ENCODE measurements at places on chromosomes 7 and 10.

GRCh38 chr7:142603870-142604448, 145.3 kb upstream of the PRSS1 start:
- peak; percentile 68 for DNase-seq

DNA sequence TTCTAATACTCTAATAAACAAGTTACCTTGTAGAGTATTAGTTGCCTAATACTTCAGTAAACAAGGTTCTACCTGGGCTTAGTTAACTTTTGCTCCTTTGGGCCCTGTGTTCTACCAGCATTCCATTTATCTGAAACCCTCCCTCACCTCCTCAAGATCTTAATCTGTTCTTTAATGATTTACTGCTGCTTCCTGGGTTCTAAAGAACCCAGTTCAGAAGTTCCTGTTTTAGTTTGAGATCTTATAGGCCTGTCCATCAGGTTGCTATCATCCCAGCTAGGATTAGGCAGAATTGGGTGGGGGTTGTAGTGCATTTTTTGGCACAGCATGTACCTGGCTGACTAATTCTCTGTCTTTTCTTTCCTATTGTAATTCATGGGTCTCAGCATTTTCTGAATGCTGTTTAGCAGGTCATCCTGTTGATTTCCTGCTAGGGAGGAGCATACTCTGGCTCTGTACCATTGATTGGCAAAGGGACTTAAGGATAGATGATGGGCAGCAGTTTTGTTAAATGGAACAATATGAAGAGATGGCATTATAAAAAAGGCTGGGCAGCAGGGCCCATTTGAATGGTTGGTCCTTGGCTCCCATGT, 53.7 kb upstream of the TMEM248 start:
- no peak for DNase-seq

DNA sequence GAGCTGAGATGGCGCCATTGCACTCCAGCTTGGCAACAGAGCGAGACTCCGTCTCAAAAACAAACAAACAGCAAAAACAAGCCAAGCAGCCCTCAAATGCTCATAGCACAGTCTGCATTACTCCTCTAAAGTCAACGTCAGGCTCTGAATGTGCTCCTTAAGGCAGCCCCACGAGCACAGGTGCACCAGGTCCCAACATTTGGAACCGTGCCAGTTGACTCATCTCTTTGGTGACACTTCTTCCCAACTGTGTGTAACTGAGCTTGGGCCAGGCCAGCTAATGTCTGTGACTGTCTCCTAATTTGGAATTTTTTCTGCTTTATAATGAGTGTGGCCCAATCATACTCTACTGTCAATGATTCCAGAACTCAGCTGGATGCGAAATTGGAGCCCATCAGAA, 66.3 kb upstream of the EFCAB10 start:
- DNase-seq: no peak

GRCh38 chr7:69457595-69458504, 140.4 kb upstream of the AUTS2 start:
- no peak for DNase-seq

DNA sequence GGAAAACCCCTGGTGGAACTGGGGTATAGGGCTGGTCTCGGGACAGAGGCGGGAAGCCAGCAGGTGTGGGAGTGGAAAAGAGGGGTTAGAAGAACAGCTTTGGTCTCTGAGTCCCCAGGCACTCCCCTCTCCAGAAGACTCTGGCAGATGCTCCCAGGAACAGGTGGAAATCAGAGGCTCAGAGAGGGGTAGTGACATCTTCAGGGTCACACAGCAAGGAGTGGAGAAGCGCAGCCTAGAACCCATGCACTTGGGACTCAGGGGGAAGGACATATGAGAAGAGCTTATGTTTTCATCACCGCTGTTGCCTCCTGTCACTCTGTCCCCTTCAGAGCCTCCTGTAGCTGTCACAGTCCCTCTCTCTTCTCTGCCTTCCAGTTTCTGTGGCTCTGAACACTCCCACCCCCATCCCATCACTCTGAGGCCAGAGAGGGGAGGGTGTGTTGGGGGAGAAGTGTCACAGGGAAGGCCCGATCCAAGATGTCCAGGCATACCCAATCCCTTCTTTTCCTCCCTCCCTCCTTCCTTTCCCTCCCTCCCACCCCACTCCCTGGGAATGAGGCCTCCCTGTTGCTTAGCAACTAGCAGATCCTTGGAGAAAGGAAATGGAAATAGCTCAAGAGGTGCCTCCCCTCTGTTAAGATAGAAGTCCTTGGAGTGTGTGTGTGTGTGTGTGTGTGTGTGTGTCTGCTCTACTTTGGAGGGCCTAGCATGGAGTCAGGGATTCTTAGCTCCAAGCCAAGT, 32.0 kb downstream of the SRRM3 start:
- no peak for DNase-seq

DNA sequence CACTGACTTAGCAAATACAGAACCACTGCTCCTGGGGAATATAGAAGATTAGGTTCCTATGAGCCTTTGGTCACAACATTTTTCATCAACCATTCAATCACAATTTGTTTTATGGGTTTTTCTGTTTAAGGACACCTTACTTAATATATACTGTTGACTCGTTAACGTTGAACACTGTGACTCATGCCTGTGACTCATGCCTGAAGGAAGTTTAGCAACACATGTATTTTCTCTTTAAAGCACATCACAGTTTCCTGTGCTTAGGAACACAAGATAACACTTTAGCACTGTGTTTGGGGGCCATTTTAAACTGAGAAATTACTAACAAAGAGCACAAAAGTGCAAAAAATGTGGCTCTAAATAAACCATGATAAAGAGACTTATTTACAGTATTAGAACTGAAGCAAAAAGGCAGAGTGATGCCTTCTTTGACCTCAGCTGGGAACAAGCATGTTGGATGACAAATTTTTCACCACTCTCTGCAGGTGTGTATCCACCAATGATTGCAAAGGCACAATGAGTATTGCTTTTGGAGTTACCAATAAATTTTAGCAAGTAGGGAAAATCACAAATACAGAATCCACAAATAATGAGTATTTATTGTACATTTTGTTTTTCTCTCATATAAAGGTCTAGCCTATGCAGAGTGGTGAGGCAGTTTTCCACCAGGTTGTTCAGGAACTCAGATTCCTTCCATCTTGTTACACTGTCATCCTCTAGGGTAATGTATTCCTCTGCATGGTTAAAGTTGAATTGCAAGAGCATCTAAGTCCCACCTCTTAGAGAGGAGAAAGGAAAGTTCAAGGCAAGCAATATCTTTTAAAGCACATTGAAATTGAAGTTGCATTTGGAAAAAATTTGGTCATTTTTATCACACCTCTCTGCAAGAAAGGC, 7.3 kb downstream of the FGFBP3 start:
- peak; percentile 42 for DNase-seq

- DNase-seq: no peak
These were observed 41.4 kb downstream of the GNA12 start for GRCh38 chr7:2802504-2803341.

GRCh38 chr7:95396136-95397032, at the start of gene PON3:
Gene PON3, minus strand, starts transcription at chr7:95396375. Its CDS starts 25 bp downstream, at chr7:95396350.
- peak; percentile 27 for DNase-seq

GRCh38 chr10:104277785-104278184, 8.8 kb downstream of the GSTO2 start:
- no peak for DNase-seq

DNA sequence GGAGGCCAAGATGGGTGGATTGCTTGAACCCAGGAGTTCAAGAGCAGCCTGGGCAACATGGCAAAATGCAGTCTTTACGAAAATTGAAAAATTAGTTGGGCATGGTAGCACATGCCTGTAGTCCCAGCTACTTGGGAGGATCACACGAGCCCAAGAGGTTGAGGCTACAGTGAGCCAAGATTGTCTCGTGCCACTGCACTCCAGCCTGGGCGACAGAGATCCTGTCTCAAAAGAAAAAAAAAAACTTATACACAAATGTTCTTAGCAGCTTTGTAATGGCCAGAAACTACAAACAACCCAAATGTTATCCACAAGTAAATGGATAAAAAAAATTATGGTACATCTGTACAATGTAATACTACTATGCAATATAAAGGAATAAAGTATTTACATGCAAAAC, 12.6 kb downstream of the NT5C2 start:
- no peak for DNase-seq

DNA sequence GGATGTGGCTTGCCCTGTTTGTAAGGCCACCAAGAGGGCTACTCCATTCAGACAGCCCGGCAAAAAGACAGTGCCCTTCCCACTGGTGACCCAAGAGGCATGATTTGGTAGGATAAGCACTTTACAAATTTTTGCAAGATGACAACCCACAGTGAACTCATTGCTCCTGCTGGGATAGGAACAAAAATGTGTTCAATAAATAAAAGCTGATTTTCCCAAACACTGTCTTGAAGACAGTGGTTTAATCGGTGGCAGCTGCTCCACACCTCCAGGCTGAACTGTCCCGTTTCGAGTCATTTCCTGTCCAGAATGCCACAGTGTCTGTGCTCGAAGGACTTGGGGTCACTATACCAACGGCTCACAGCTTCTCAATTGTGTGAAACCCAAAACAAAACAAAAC, 45.1 kb upstream of the NPTX2 start:
- DNase-seq: no peak

DNA sequence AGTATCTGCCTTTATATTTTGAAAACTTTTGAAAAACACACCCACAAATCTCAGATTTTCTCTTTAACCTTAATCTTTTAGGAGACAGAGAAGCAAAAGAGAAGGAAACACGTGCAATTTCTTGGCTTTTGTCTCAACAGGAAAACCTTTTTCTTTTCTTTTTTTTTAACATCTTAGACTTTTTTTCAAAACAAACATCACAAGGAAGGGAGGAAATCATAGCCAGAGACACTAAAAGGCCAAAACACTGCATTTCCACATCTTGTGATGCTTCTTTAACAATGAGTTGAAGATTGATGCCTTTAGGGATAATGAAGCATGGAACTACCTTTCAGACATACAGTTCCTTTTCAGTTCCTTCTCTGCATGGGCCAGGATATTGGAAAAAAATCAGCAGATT, 136.6 kb upstream of the NRBF2 start:
- DNase-seq: no peak

GRCh38 chr7:1242256-1242605, 9.6 kb downstream of the UNCX start:
- DNase-seq: no peak

DNA sequence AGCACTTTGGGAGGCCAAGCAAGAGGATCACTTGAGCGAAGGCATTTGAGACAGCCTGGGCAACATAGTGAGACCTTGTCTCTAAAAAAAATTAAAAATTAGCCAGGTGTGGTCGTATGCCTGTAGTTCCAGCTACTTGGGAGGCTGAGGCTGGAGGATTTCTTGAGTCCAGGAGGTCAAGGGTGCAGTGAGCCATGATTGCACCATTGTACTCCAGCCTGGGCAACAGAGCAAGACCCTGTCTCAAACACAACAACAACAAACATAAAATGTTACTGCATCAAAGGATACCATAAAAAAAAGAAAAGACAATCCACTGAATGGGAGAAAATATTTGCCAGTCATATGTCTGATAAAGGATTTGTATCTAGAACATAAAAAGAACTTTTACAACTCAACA, 60.5 kb downstream of the TACR2 start:
- no peak for DNase-seq

GRCh38 chr7:30285536-30286284, 1.3 kb downstream of the ZNRF2 start:
- peak; percentile 78 for DNase-seq

DNA sequence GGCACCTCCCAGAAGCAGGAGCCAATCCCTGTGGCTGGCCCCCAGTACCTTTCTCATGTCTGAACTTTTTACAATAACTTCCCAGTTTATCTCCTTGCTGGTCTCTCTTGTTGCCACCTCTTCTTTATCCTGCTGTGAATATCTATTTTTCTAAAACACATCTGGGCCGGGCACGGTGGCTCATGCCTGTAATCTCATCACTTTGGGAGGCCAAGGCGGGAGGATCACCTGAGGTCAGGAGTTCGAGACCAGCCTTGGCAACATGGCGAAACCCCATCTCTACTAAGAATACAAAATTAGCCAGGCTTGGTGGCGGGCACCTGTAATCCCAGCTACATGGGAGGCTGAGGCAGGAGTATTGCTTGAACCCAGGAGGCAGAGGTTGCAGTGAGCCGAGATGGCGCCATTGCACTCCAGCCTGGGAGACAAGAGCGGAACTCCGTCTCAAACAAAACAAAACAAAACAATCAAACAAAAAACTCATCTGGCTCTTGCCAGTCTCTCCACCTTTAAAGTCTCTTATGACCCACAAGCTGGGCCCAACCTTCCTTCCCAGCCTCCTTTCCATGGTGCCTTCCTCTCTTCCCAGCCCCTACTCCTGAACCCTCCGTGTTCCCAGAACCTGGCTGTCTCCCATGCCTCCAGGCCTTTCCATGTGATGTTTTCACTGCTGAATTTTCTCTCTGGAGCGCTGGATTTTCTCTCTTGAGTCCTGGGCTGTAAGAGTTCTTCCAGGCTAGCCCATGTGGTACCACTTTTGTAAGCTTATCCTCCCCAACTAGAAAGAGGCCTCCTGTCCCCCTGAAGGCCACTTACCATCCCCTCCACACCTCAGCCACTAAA, 51.3 kb downstream of the HIP1 start:
- DNase-seq: no peak

DNA sequence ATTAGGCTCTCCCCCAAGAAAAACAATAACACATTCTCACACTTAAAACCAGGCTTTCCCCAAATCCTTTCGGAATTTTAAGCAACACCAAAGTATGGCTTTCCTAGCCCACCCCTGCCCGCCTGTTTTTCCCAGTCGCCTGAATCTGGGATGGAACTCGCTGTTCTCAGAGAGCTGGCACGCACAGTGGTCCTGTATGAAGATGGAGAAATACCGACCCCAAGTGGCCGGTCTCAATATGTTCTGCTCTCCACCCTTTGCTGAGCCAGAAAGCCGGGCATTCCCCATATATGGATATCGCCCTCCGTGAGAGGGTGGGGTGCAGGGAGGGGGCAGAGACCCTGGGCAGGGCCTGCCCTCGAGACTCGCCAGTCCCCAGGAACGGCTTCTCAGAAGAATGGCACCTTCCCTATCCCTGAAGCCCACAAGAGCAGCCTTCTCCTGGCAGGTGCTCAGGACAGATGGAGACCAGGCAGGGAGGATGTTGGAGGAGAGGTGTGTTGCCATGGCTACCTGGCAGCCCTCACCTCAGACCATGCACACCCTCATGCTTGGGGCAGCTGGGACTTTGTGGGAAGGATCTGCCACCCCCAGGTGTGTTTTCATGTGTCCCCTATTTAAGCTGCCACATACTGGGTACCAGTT, 3.4 kb downstream of the TACR2 start:
- DNase-seq: peak; percentile 55

DNA sequence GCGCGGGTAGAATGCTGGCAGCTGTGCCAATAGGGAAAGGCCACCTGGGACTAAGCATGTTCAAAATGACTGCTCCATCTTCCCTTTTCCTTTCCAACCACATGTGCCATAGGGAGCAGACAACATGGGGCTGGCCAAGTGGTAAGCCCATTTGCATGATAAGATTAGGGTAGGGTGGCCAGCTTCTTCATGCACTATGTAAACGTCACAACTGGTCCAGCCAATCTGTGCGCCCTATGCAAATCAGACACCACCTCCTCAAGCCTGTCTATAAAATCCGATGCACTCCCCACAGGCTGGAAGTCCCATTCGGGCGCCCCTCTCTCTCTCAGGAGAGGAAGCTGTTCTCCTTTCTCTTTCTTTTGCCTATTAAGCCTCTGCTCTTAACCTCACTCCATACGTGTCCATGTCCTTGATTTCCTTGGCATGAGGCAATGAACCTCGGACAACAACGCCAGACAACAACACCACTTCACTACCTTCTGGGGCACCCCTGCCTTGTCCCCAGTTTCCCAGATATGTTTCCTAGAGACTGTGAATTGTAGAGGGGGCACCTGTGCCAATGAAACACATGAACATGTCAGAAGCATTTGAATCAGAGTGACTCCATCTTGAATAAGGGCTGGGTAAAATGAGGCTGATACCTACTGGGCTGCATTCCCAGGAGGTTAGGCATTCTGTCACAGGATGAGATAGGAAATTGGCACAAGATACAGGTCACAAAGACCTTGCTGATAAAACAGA, 19.1 kb upstream of the EXOC6 start:
- DNase-seq: no peak
